ENCODE measurements at places on chromosomes 11 and 22.

- DNase-seq, result no peak
Observed at GRCh38 chr22:38879108-38879729, 7.2 kb upstream of the CBX6 start.

DNA sequence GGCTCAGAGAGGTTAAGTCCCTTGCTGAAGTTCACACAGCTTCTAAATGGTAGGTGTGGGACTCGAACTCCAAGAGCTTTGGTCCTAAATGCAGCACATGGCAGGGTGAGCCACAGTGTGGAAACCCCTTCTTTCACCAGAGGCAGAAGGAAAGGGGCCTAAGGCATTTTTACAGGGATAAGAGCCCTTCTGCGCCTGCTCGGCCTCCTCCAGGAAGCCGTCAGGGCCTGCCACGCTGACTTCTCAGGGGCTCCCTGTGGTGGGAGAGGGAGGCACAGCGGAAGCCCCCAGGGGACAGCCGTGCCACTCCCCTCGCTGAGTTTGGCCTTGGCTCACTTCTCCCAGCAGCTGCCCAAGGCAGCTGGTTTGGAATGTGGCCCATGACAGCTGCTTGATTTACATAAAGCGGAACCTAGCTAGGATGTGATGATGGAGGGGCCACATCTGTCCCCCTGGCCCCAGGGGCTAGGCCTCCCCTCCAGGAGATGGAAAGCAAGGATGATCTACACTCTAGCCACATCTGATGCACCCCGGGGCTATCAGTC, 35.4 kb downstream of the CD82 start:
- no peak for DNase-seq

DNA sequence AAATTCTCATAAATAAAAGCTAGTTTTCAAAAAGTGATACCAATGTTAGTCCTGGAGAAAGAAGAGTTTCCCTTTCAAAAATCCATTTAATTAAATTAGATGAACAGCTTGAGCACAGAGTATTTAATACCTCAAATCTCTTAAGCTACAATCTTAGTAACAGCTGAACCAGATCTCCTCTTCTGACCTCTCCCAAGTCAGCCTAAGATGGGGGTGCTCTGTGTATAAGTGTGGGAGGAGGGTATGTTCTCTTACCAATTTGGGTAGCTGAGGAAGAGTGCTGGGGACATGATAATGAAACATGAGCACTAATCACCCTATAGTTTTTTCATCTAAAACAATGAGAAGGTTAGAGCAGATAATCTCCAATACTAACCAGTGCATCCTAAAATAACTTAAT, 9.6 kb downstream of the TPH1 start:
- no peak for DNase-seq

- DNase-seq, result no peak
Observed at GRCh38 chr11:96465512-96465911, 75.7 kb downstream of the JRKL start.

DNA sequence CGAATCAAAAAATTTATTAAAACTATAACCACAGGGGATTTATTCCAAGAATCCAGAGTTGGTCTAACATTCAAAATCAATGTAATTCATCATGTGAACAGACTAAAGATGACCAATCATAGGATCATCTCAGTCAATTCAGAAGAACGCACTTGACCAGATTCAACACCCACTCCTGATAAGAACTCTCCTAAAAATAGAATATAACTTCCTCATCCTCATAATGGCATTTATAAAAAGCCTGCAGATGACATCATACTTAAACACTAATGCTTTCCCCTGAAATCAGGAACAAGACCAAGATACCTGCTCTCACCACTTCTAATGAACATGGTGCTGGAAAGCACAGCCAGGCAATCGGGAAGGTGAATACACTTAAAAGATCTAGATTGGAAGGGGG, 10.5 kb upstream of the MUC2 start:
- DNase-seq, result no peak

GRCh38 chr11:45107029-45107428, 39.4 kb upstream of the PRDM11 start:
- no peak for DNase-seq

DNA sequence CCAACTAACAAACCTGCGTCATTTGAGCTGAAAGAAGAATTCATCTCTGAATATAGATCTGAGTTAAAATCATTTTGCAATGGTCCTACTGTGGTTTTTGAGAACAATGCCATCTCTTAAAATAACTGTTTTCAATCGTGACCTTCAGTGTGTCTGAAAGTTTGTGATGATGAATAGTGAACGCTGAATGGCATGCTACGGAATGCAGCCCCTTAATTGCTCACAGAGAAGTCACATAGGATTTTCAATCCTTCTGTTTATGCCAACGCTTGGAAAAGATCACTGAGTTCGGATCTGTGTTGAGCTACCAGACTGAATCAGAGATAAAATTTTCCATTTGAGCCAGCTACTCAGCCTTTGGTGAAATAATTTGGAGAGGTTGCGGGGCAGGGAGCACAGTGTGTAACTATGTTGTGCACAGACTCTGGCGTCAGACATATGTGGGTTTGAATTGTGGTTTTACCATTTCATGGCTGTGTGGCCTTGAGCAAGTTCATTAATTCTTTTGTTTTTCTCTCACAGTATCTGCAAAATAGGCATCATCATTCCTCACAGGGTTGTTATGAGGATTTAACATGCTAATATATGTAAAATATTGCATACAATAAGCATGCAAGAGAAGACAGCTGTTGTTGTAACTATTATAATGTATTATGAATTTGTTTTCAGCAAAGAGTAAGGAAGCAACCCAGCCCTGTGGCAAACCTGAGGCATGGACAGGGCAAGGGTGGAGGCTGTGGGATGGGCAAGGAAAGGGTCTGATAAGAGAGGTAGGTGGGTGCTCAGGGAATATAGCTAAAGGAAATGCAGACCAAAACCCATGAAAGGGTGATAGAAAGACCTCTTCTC, 679.9 kb downstream of the KCNA4 start:
- DNase-seq, result no peak

- DNase-seq, result no peak
Observed at GRCh38 chr11:114301927-114302326, 5.7 kb downstream of the NNMT start.

DNA sequence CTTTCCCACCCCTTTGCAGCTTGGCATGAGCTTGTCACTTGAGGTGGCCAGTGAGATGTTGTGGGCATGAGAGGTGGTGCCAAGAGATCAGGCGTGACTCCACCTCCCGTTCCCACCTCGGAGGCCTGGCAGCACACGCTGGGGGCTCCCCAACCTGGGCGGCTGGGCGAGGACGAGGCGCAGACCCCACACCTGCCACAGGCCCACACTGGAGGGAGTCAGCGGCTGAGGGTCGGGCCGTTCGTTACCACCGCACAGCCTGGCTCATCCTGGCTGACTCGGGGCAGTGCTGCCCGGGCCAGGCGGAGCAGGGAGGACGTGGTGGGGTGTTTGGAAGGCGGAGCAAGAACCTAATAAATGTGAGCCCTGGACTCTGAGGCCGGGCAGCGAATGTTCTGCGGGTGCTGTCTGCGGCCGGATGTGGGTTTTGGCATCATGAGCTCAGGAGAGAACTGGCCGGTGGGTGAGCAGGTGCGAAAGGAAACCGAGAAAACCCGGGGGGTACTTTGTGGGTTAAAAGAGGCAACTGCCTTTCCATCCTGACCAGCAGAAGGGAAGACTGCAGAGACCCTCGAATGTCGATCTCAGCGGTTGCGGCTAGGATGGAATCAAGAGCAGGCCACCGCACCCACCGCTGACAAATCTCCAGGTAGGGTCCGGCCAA, 10.2 kb upstream of the IFITM3 start:
- no peak for DNase-seq

GRCh38 chr11:93500759-93501158, 42.4 kb downstream of the SMCO4 start:
- no peak for DNase-seq

GRCh38 chr22:44578516-44579230, 80.6 kb upstream of the RTL6 start:
- no peak for DNase-seq
